ENCODE measurements at places on chromosomes 16 and 17.
A peak's percentile ranks its signal among the peaks of the same experiment; 100 is the strongest.

DNA sequence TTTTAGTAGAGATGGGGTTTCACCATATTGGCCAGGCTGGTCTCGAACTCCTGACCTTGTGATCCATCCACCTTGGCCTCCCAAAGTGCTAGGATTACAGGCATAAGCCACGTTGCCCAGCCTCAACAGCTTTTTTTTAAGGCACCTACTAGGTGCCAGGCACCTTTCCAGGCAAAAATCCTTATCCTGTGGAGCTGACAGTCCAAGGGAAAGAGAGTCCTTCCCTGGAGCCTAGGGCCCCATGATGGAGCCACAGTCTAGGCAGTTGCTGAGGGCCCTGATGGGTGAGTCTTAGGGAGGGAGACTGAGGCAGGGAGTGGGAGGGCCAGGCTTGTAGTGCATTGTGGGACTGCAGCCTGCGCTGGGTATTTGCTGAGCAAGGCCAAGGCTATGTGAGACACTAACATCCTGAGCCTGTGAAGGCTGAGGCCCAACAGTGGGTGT lies 79.6 kb upstream of the TOB1 start:
- no peak for DNase-seq

- no peak for DNase-seq
Observed at GRCh38 chr16:56234737-56235136, 43.4 kb downstream of the GNAO1 start.

GRCh38 chr16:81366316-81366932 lies 51.7 kb downstream of the GAN start:
- peak; percentile 34 for DNase-seq

- no peak for DNase-seq
Observed at GRCh38 chr17:72249441-72249840, 128.6 kb downstream of the SOX9 start.

DNA sequence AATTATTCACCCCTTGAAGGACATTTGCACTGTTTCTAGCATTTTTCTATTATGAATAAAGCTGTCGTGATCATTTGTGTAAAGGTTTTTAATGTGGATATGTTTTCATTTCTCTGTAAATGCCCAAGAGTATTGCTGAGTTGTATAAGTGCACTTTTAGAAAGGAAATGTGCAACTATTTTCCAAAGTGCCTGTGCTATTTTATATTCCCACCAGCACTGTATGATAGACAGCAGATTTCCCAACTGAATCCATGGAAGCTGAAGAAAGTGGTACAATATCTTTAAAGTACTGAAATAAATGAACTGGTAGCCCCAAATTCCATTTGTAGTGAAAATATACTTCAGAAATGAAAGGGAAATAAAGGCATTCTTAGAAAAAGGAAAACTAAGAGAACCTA lies 238.4 kb downstream of the BCAS3 start:
- DNase-seq, result no peak

GRCh38 chr16:81029930-81030604 lies 5.6 kb upstream of the ATMIN start:
- DNase-seq, result no peak

DNA sequence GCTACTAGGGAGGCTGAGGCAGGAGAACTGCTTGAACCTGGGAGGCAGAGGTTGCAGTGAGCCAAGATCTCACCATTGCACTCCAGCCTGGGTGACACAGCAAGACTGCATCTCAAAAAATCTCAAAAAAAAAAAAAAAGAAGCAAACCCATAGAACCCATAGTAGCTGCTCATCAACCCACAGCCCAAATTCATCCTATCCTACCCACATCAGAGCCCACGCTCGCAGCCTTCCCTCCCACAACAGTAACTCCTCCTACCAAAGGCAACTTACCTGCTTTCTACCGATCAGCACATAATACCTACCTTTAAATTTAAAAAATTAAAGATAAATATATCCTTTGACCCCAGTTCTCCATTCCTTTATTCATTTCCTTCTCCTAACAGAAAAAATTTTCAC lies 94.7 kb downstream of the GAS7 start:
- no peak for DNase-seq

DNA sequence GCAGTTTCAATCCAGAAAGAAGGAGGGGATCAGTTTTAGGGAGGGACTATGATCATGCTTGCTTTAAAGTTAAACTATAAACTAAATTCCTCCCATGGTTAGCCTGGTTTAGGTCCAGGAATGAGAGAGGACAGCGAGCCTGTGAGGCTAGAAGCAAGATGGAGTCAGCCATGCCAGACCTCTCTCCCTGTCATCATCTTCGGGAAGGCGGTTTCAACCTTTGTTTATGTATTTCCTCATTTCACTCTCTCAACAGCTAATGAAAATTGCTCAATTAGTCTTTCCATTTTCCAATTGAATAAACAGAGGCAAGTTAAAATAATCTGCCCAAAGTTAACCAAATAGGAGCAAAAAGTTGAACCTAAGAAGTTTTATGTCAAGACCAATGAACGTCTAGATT lies 201.5 kb downstream of the KCNJ2 start:
- no peak for DNase-seq

- no peak for DNase-seq
Observed at GRCh38 chr17:62967205-62967529, 1.1 kb downstream of the TANC2 start.

DNA sequence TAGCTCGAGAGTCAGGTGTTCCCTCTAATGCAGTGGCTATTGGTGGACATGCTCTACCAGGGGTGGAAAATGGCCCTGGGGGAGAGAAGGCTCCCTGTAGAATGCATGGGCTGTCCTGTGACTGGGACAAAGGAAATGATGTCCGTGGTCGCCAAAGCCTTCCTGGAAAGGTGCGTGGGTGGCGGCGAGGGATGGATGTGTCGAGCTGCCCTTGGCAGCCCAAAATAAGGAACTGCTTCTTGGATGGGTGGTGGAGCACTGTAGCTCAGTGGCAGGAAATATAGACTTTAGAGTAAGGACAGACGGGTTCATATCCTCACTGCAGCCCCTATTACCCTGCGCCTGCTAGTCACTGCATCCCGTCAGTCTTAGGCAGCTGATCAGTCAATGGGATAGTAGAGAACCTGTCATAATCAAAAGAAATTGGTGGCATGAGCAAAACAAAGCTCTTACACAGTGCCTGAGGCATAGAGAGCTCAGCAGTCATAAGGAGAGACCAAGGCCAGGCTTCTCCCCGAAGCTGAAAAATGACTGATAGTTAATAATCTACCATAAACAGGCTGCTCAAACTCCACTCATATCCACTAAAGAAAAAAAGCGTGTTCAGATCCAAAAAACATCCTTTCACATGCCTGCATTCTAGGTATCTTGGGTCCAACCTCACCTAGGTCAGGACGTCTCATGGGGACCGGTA lies 123.5 kb upstream of the PLCG2 start:
- DNase-seq, result no peak

- no peak for DNase-seq
Observed at GRCh38 chr17:15134363-15134762, 130.8 kb downstream of the PMP22 start.

DNA sequence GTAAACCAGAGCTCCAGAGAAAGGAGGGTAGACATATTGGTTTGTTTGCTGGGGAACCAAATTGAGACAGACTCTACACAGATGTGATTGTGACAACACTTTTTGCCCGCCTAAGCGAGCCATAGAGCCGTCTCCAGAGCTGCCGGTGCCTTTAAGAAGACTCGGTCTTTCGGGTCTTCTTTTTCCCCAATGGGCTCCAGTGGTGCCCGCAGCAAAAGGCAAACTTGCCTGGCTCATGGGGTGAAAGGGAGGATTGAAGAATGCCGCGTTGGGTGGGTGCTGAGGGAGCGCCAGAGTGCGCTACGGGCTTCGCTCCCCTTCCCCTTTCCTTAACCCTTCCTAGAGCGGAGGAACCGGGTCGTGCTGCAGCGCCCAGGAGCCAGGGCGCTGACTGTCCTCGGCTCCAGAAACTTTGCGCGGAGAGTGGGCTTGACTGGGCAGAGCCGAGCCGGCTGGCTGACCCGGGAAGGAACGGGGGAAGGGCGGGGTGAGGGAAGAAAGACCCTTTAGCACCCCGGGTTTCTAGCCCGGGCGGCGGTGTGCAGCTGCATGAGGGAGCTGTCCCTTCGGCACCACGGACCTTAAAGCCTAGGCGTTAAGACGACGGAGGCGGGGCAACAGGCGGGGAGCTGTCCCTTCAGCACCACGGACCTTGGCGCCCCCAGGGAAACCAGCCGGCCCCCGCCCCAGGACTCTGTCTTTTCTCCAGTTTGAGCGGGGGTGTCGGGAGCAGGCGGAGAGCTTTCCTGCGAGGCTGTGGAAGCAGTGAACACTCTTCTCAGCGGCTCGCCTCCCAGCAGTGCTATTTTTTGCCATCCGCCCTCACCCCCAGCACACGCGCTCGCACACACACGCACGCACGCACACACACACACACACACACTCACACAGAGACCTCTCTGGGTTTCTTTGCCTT lies at the start of gene CACNG3:
TSS of gene CACNG3 (plus strand) at position 880 of the 916 bp plus-strand sequence. CDS start 420 bp downstream, outside the sequence.
- DNase-seq, result peak; percentile 77

- DNase-seq, result no peak
Observed at GRCh38 chr17:61828694-61829093, 34.6 kb downstream of the BRIP1 start.

DNA sequence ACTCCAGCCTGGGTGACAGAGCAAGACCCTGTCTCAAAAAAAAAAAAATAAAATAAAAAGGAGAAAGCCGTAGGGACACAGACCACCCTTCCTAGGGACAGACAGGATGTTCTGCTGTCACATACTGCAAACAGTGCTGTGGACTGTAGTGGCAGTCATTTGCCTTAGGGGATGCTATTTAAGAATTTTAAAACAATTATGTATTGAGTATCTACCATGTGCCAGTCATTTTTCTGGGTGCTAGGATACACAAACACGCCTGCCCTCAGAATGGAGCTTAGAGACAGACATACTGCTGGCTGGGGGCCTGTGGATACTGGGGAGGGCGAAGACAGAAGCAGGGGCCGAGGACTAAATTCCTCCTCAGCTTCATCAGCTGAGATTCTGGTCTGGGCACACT lies 45.5 kb downstream of the MRC2 start:
- no peak for DNase-seq

DNA sequence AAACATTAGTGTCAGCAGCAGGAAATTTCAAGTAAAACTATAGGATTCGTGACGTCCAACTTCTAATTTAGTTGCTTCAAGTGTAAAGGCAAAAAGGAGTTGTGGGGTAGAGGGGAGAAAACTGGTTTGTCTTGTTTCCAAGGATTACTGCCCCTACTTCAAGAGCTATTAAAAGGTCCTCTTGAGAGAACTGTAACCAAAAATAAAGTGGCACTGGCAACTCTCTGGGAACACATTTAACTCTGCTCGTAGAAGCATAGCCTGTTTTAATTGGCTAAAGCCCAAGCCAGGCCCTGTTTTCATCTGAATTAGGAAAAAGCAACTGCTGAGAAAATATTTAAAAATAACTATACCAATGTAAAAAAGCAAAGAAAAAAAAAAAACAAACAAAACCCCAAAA lies 51.8 kb upstream of the AKAP1 start:
- DNase-seq, result no peak

DNA sequence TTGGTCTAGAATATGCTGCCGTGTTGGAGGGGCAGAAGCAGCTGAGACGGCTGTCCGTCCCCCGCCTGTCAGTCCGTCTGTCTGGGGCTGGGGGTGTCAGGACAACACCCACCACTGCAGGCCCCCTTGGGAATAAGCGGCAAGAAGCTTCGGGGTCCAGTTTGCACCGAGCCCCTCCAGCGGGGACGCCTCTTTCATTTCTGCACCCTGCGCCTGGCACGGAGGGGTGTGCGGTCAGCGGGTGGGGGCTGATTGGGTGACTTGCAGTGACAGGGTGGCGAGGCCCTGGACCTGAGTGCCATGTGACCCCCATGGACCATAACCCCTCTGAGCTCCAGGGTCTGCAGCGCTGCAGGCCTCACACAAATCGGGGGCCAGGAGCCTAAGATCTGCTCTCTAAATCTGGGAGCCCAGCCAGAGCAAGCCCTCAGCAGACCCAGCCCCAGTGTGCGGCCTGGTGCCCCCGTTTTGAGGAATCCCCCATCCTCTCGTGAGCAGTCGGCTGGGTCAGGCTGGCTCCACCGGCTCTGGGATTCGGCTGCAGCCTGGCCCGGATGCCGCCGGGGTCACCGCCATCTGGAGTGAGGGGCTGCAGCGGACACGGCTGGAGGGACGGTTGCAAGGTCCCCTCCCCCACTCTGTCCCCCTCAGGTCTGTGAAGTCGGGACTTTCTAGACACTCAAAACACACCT lies 8.3 kb downstream of the CBFA2T3 start:
- DNase-seq, result peak; percentile 18

GRCh38 chr17:33277436-33278100 lies 15.5 kb downstream of the ASIC2 start:
- DNase-seq, result no peak

GRCh38 chr17:32443827-32444300 lies 446 bp upstream of the PSMD11 start:
- DNase-seq, result no peak

DNA sequence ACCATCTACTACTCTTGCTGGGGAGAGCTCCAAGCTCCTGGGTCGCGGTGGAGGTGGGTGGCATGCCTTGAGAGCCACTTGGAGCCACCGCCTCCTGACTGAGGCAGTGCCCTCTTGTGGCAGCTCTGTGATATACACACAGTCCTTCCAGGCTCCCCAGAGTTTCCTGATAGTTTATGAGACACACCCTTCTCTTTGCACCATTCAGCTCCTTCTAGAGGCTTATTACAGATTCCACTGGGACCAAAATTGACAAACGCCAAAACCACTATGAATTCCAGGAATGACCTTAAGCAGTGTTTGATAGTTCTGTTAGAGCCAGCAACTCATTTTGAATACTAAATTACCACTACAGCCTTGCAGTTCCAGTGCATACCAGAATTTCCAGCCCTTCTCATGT lies 170.1 kb upstream of the CDH13 start:
- peak; percentile 39 for DNase-seq

All from MM.1S (cell line).